ENCODE measurements at places on chromosomes 16 and 17.

DNA sequence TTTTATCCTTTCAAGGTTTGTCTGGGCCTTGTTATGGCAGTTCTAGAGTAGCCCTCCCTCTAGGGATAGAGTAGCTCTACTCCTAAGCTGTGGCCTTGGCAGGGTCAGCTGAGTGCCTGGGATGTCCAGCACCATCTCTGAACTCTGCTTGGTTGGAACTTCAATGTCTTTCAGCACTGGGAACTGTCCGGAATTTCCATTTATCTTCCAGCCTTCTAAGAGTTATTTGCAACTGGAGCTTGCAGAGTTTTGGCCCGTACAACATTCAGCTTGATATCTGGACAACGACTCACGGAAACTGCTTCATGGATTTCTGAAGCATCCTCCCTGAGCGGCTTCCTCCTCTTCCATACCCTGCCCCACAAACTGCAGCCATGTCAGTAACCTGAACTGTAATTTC is 22.9 kb downstream of the MMD start:
- no peak for DNase-seq

DNA sequence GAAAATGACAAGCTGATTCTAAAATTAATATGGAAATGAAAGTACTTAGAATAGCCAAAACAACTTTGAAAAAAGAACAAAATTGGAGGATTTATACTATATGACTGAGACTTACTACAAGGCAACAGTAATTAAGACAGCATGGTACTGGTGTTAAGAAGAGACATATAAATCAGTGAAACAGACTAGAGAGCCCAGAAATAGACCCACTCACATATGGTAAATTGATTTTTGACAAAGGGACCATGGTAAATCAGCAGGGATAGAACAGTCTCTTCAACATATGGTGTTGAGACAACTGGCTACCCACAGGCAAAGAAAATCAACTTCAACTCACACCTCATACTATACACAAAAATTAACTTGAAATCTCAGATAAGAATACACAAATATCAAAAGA is 12.9 kb downstream of the CMC2 start:
- DNase-seq, result no peak

- DNase-seq, result no peak
Observed at GRCh38 chr17:35171834-35172233, 22.4 kb downstream of the SLC35G3 start.

GRCh38 chr17:18246880-18247612 is 11.5 kb downstream of the FLII start:
- no peak for DNase-seq

DNA sequence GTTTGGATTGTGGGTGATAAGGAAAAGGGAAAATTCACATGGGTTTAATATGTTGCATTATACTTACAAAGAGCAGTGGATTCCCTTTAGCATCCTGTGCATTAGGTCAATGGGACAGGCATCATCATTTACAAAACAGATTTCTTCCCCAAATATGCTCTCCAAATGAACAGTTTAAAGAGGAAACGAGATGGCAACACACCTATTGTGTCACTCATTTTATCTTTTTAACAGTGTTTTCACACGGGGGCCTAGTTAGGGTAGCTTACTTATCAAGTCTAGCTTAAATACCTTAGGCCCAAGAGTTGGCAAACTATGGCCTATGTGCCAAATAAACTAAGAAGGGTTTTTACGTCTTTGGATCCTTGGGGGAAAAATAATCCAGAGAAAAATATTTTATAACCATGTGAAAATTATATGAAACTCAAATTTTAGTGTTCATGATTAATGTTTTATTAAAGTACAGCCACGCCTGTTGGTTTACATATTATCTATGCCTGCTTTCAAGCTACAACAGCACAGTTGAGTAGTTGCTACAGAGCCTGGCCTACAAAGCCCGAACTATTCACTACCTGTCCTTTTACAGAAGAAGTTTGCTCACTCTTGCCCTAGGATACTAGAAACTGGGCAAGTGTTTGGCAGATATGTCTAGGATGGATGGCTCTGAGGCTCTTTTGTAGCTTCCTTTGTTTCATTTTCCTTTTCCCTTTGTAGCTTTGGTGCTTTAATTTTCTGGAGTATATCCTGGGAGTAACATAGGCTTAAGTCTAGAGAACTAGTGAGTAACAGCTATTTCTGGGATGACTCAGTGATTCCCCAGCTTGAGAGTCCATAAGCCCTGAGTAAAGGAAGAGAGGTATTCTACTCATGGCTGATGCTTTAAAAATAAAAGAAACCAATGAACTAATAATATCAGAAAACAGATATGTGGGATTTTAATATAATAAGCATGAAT is 12.4 kb downstream of the NUP93 start:
- no peak for DNase-seq

DNA sequence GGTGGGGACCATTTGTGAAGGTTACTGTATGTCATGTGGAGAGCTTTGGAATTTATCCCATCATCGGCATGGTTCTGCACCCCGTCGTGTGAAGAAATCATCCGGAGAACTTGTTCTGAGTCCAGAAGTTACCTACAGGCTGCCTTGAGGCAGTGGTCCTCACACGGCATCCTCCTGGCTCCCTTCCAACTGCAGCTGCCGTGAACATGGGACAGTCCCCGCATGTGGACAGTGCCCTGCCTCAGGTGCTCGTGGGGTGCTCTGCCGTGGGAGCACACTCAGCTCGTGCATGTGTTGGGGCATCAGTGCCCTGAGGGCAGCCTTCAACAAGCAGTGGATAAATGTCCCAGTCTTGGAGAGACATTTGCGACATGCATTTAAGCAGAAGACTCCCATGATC is 188.7 kb downstream of the KATNIP start:
- no peak for DNase-seq

DNA sequence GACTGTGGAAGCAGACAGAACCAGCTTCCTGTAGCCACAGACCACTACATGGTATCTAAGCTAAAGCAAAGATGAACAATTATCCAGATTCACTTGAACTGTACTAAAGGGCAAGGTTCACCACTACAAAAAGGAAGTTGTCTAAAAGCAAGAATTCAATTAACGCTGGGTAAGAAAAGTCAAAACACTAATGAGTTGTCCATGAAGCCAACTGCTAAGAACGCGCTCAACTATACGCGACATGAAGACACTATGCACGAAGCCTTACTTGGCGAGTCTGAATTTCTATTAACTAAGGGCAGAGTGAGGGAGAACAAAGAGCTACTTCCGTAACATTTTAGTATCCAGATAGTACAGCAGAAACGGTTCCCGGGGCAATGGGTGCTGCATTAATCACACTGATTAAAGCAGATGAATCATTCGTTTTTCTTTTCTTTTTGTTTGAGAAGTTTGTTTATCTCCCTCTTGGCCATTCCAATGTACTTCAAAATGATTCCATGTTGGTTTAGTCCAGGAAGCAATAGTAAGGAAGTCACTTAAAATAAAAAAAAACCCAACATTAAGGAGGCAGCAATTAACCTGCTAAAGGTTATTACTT is 2.8 kb upstream of the RPS15A start:
- no peak for DNase-seq

DNA sequence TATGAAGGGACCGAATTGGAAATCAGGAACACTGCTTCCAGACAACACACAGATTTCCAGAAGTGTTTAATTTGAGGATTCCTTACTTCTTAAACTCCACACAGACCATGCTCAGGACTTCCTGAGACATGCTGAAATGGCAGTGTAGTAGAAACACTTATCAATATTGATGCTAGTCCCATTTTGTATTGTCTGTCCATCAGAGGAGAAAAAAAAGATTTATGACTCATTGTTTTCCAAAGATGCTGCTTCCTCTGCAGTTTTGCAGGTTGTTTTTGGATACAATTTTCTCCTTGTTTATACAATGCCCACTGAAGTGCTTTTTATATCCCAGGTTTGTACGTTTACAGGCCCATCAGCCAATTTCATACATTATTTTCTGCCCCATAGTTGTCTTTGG is 68.3 kb upstream of the TANC2 start:
- no peak for DNase-seq

DNA sequence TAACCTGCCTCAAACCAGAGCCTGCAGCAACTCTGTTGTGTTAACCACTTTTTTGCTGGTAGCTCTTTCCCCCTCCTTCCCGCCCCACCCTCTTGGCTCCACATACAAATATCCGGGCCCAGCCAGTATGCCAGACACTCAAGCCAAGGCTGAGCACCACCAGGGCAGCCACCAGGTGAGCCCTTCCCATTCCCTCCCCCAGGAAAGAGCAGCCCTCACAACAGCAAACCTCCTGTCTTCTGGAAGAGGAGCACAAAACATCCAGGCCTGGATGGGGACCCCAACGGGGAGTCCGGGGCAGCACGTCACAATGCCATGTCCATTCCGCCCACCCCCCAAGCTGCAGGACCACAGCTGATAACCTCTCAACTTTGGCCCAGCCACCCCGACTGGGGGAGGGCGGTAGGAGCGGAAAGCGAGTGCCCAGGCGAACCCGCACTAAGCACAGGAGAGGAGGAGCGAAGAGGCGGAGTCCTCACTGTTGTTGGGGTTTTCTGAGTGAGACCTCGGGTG is 757 bp downstream of the ORMDL3 start:
- peak; percentile 32 for DNase-seq

DNA sequence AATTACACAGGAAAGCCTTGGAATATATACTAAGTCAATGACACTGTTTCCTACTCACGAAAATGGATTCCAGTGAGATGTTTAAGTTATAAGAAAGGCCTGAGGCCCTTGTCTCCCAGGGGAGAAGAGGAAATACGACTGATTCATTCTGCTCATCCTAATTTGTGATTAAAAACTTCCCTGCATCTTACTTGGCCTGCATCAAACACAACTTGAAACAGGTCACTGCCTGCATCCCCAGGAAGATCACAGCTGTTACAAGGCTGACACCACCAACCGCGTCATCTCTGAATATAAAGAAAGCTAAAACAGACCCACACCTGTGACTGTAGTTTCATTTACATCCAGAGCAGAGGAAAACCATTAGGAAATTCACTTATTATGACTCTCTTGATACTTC is 121.9 kb downstream of the DNAH3 start:
- no peak for DNase-seq

- no peak for DNase-seq
Observed at GRCh38 chr16:83742124-83742899, 65.5 kb upstream of the HSBP1 start.
